NCI-H2029 treated with DMSO at 0.1 percent for 48 hours (cell line): ENCODE measurements at places on chromosomes 12 and 14.
A peak's percentile ranks its signal among the peaks of the same experiment; 100 is the strongest.

DNA sequence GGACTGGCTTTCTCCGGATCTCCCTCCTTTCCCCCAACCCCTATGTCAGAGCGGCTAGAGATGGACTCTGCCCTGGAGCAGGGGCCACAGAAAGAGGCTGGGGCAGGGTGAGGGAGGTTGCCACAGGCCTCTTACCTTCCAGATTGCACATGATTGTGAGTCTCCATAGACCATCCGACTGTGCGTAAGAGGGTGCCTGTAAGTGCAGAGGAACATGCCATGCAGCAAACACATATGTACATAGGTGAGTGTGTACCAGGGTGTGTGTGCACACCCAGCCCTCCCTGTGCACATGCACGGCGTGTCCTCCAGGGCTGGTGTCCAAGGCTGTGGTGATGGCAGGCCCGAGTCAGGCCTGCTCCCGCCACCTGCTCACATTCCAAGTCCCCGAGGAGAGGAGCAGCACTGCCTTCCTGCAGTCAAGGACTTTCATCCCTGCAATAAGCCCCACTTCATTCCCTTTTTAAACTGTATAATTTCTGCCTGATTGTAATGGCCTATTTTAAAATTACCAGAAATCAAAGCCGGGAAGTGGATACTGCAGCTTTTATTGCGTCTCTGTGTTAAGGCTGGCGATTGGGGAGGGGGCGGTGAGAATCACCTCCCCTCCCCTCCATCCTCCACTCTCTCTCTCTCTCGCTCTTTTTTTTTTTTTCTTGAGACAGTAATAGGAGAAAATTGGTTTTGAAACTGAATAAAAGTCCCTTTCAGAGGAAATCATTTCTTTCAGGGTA, 28.5 kb downstream of the FAM222A start:
- no peak for DNase-seq

- peak; percentile 53 for DNase-seq
Observed at GRCh38 chr14:102362545-102363181, at the start of the genes CINP and TECPR2. TSS of gene CINP (minus strand) at chr14:102362890. CDS start at chr14:102362851, 39 bp downstream. TSS of gene TECPR2 (plus strand) at chr14:102362941. CDS start at chr14:102376722, 13,781 bp downstream.

GRCh38 chr12:57191410-57191809, 25.2 kb upstream of the NXPH4 start:
- DNase-seq = no peak

DNA sequence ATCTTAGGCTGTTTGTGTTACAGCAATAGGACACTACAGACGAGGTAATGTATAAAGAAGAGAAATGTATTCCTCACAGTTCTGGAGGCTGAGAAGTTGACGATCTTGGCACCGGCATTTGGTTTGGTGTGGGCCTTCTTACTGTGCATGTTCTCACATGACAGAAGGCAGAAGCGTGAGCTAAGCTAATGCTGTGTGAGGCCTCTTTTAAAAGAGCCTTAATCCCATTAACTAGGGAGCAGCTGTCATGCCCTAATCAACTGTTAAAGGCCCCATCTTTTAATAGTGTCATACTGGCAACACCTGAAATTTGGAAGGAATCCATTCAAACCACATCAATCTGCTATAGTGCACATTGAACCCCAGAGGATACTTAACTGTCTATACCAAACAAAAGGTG, 992.9 kb downstream of the GALC start:
- DNase-seq = no peak
